ENCODE measurements at places on chromosomes 7 and 10. TPM values are rescaled to one million over a fixed set of nuclear protein-coding genes. Genes with fewer than 3 reads are reported as not detected.

MYPN gene
- total RNA-seq: not detected

SLC26A4 gene
- total RNA-seq: 1.3 TPM

NFE2L3 gene
- 12.0 TPM for total RNA-seq

IFIT5 gene
- total RNA-seq: 39.6 TPM

ZNF853 gene
- 0.30 TPM for total RNA-seq

WDR86 gene
- total RNA-seq: 0.77 TPM

CPED1 gene
- 0.17 TPM for total RNA-seq

ZMIZ1 gene
- 31.5 TPM for total RNA-seq

PLEKHS1 gene
- 0.15 TPM for total RNA-seq

MASTL gene
- total RNA-seq: 32.3 TPM

BNIP3 gene
- total RNA-seq: 59.0 TPM

MCU gene
- 13.4 TPM for total RNA-seq

WNT2 gene
- total RNA-seq: not detected

ATOH7 gene
- total RNA-seq: not detected

KNDC1 gene
- total RNA-seq: 0.08 TPM

RBP3 gene
- not detected for total RNA-seq

CYP3A5 gene
- not detected for total RNA-seq

LDB3 gene
- total RNA-seq: 0.05 TPM

PKD1L1 gene
- 0.12 TPM for total RNA-seq

DRGX gene
- not detected for total RNA-seq

POMZP3 gene
- 11.3 TPM for total RNA-seq

MKX gene
- total RNA-seq: not detected

MEIG1 gene
- total RNA-seq: 0.71 TPM

GCK gene
- total RNA-seq: not detected

NEUROG3 gene
- not detected for total RNA-seq

GARIN1A gene
- total RNA-seq: 0.48 TPM

ALOX5 gene
- total RNA-seq: 9.0 TPM

LIPJ gene
- total RNA-seq: not detected

WNT8B gene
- 0.10 TPM for total RNA-seq

HABP2 gene
- not detected for total RNA-seq

EPHB6 gene
- 28.6 TPM for total RNA-seq
